ENCODE measurements at places on chromosomes 7 and 10.
A peak's percentile ranks its signal among the peaks of the same experiment; 100 is the strongest.

- DNase-seq: no peak
Observed at GRCh38 chr10:13769946-13770345, 183.2 kb downstream of the PRPF18 start.

DNA sequence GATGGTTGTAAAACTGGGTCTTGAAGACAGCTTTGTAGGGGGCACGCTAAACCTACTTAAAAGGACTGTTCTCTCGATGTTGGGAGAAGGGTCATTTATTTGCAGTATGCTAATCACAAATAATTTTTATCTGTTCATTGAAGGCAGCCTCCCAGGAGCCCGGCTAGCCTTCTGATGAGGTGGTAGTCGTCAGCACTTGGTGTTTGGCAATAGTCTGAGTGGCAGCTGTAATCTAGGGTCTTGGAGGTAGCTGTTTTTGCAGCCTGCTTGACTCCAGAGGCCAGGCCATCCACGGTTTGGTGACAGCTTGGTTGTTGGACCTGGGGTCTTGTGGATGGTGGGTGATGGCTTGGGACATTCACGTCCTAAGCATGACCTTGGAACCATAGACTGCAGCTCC lies 2.2 kb downstream of the GTF2IRD1 start:
- DNase-seq: no peak

DNA sequence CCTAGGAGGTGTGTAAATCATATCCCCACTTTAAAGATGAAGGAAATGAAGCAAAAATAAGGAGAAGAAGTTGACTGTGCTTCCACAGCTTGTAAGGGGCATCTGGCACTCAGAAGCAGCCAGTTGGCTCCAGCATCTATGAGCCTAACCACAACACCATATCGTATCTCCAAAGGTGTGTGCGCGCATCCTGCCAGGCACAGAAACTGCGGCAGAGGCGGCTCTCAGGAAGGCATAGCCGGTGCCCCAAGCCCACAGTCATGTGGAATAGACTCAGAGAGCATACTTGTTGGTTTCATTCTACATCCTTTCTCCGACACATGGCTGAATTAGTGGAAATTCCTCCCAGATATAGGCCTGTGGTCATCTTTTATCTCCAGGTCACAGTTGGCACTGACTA lies 423.9 kb downstream of the CALN1 start:
- DNase-seq: no peak

DNA sequence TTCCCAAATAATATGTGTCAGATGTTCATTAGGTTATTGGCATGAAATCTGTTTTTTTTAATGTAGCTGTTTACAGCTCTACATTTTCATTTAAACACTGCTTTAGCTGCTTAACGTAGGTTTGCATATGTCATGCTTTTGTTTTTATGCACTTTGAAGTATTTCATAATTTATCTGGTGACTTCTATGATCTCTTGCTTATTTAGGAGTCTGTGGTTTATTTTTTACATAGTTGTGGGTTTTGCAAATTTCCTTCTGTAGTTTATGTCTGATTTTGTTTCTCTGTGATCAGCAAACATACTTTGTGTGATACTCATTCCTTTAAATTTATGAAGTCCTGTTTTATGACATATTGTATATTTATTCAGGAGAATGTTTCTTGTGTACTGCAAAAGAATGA lies 606.5 kb upstream of the PFKP start:
- DNase-seq: no peak

- no peak for DNase-seq
Observed at GRCh38 chr7:143901332-143901667, 676 bp downstream of the TCAF1 start.

- DNase-seq: no peak
Observed at GRCh38 chr10:84522612-84523462, 194.4 kb downstream of the CCSER2 start.

DNA sequence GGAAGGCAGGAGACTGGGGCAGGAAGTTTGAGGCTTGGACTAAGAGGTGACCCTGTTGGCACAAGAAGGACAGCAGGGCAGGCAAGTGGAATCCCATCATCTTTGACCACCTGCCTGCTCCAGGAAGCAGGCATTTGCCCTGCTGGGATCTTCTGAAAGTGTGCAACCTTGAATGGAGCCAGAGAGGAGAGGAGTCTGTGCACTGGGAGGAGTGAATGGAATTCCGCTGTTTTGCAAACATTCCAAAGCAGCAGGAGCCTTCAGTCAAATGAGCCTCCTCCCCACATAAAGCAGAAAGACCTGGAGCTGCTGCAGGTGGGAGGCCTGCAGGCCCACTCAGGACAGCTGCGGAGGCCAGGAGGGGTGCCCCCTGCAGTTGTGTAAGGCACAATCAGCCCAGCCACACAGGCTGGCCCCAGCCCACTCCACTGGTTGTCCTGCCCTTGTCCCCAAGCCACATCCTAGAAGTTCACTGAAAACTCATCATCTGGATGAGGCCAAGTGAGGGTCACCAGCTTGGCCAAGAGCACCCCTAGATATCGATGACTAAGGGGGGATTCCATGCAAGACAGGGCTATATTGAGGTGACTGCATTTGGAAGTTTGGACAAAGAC lies 249.5 kb downstream of the RPS24 start:
- no peak for DNase-seq

GRCh38 chr10:77633376-77633775 lies 4.2 kb downstream of the KCNMA1 start:
- DNase-seq: no peak

- DNase-seq: no peak
Observed at GRCh38 chr7:109282726-109283125, 713.1 kb downstream of the DNAJB9 start.

- no peak for DNase-seq
Observed at GRCh38 chr7:108515013-108515412, 10.9 kb downstream of the PNPLA8 start.

GRCh38 chr7:7519056-7519455 lies 16.6 kb downstream of the COL28A1 start:
- no peak for DNase-seq

DNA sequence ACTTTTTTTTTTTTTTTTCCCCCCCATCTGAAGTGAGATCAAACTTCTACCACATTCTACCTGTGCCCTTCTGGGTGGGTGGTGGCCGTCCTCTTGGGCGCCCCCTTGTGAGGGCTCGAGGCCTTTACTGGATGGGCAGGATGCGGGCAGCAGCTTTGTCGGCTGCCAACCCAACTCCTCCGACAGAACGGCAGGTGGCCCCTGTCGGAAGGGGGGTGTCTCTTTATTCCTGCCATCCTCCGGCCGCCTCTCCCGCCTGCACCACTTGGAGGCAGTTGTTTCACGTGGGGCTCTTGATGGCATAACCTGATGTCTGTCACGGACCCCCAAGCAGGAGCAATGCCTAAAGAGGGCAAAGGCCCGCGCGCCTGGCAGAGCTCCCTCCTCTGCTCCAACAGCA lies 31.0 kb downstream of the AMZ1 start:
- peak; percentile 67 for DNase-seq

- DNase-seq: no peak
Observed at GRCh38 chr7:999149-999879, 16.3 kb downstream of the CYP2W1 start.

GRCh38 chr7:50092579-50093491 lies at the start of gene ZPBP:
TSS of gene ZPBP (minus strand) at chr7:50093246. CDS start at chr7:50093194, 52 bp downstream.
- peak; percentile 79 for DNase-seq

DNA sequence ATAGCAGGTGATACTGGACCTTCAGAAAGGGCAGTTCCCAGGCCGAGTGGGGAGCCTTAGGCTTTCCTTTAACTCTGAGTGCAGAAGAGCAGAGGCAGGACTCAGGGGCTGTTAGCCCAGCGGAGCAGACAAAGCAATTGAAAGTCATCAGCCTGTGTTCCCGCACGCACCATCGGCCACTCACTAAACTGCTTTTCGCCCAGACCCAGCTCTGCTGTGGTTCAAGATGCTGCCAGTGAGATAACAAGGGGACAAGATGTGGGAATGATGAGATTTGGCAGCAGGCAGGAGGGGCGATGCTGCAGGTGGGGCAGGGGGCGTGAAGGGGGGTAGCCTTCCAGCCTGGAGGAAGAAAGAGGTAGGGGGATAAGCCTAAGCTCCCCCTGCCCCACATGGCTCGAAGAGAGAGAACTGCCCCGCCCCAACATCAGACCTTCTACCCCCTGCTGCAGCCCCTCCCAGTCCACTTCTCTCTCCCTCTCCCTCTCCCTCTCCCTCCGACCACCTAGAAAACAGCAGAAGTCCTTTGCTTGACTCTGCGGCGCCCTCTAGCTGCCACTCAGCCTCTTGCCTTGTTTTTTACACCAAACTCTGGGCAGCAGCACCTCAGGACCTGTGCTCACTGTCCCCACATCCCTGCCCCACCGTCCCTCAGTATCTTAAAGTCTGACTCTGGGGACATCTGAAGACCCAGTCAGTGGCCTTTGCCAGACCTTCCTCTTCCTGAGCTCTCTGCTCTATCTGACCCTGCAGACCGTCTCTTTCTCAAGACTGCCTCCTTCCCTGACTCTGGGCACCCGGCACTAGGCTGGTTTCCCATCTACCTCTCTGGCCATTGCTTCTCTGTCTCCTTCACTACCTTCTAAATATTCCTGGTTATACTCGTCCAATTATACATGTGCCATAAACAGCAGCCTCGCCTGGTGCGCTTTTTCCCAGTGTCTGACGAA lies 110.5 kb downstream of the C10orf105 start:
- peak; percentile 53 for DNase-seq

DNA sequence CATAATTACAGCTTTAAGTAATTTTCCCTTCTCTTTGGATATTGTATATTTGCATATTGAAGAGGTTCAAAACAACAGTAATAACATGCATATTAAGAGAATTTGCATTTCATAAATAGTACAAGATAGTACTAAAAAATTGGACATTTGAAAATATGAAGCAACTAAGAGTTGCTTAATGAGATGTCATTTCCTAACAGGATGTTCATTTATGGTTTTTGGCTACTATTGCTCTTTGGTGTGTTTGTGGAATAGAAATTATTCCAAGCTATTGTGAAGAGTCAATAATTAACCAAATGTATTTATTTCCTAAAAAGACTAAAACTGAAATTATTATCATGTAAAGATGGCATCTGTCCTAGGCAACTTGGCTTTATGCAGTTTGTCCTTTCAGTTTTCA lies 4.1 kb upstream of the SGCE start:
- DNase-seq: no peak

DNA sequence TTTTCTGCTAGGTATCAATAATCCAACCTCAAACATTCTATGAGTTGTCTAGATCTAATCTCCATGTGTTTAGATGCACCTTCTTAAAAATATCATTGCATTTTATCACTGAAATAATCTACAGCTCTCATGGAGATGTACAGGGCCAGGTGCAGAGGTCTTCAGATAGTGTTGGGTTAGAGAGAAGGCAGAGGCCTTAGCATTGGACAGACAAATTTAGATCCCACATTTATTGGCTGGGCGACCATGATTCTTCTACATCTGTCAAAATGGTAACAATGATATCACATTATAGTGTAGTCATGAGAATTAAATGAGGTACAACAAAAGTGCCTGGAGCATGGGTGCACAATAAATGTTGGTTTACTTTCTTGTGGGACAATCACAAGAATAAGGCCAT lies 3.1 kb downstream of the ARHGAP22 start:
- no peak for DNase-seq

- DNase-seq: no peak
Observed at GRCh38 chr7:28142650-28143049, 37.9 kb downstream of the JAZF1 start.

DNA sequence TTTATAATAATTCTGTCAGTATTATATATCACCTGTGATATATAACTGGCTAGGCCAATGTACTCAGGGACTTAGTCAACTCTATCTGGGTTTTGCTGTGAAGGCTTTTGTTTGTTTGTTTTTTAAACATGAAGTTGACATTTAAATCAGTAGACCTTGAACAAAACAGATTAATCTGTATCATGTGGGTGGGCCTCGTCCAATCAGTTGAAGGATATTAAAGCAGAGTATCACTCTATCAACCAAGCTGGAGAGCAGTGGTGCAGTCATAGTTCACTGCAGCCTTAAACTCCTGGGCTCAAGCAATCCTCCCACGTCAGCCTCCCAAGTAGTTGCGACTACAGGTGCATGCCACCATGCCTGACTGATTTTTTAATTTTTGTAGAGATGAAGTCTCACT lies 870.2 kb downstream of the TYW1 start:
- no peak for DNase-seq

DNA sequence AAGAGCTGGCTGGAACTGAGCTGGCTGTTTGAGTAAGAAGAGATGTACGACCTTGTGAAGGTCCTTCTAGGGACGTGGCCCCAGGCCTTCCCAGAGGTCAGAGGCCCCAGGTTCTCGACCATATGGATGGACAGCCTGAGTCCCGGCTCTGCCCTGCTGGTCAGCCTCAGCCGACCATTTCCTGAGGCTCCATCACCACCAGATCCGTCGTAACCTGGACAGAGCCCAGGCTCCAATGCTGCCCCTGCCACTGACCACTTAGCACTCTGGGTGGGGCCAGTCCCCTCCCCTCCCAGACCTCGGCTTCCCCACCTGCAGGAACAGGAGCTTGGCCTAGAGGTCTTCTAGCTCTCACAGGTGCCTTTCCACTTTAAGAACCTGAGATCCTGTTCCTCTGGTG lies 10.6 kb upstream of the INMT start:
- no peak for DNase-seq

DNA sequence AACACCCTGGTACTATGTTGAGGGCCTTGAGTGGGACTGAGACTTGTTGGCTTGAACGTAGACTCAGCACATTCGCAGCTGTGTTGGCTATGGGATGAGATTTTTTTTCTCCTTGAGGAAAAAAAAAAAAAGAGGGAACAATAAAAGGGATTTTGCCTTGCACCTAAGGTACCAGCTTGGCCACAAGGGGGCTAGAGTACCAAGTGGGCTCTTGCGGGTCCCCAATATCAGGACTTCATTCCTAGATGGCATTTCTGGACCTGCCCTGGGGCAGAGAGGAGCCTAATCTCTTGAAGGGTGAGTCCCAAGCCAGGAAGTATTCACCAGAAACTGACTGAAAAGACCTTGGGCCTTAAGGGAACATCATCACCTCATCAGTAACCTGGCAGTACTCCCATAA lies 1083.6 kb upstream of the PHF14 start:
- no peak for DNase-seq

GRCh38 chr7:110521357-110521911 lies 569.5 kb upstream of the LRRN3 start:
- no peak for DNase-seq

DNA sequence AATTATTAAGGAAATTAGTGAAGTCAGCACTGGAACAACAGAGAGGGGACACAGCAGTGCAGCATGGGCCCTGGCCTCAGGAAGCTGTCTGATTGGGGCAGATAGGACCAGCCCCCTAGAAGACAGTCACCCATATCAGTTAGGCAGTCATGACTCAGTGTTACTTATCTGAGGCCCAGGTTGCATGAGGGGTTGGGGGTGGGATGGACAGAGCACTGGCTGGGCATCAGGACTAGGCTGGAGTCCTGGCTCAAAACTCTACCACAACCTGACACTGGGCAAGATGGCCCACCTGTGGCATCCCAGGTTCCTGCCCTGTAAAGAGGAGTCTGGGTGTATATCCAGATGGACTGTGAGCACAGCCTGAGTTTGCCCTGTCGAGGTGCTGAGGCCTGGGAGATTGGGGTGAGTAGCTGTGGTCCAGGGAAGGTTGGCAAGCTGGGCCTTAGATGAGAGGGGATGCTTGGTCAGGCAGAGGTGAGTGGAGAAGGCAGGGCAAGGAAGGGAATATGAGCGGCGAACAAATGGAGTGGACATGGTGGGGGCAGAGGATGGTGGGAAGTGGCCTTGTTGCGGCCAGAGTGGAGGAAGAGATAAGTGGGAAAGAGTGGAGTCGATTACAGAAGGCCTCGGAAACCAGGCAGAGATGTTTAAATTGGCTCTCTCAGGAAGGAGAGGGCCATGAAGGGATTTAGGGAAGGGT lies 37.5 kb downstream of the HK1 start:
- DNase-seq: no peak

Measured in CD4-positive, alpha-beta T cell treated with Interleukin-21 for 1 hour (primary cell).